Skin of body (tissue), 3 donors: ENCODE measurements at places on chromosomes 1 and 21. TPM values are rescaled to one million over a fixed set of nuclear protein-coding genes. Genes with fewer than 3 reads are reported as not detected.

Gene IGSF9
- total RNA-seq: 8.4 TPM

DNA sequence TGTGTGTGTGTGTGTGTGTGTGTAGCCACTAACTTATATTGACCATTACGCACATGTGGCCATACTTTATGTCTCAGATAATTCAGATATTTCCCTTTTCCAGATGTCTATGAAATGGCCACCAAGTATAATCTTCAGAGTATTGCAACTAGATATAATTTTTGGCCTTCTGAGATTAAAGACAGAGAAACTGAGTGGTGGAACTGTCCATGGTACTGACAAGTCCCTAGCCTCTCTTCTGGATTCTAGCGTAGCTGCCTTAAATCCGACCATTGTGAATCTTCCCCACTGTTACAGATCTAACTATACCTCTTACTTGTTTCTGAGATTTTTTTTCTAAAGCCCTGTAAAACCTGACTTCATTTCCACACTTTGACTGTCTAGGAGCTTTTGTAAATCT, 100.0 kb upstream of the SERTAD4 start:
- peak; percentile 7 for DNase-seq

DNA sequence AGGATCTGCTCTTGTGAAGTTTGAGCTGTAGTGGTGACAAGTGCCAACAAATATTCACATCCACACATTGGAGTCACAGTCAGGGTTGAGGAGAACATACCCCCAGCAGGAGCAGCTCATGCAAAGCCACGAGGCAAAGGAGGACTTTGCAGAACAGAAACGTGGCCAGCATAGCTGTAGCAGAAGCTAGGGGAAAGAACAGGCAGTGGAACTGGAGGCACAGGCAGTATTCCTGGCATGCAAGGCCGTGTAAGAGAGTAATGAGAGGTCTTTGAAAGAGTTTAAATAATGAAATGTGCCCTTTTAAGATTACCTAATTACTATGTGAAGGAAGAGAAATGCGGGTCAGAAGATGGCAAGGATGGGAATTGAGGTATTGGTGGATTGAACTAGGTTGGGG, 40.9 kb upstream of the IKBKE start:
- no peak for DNase-seq

Gene VSIG8
- total RNA-seq: 8.2 TPM

DNA sequence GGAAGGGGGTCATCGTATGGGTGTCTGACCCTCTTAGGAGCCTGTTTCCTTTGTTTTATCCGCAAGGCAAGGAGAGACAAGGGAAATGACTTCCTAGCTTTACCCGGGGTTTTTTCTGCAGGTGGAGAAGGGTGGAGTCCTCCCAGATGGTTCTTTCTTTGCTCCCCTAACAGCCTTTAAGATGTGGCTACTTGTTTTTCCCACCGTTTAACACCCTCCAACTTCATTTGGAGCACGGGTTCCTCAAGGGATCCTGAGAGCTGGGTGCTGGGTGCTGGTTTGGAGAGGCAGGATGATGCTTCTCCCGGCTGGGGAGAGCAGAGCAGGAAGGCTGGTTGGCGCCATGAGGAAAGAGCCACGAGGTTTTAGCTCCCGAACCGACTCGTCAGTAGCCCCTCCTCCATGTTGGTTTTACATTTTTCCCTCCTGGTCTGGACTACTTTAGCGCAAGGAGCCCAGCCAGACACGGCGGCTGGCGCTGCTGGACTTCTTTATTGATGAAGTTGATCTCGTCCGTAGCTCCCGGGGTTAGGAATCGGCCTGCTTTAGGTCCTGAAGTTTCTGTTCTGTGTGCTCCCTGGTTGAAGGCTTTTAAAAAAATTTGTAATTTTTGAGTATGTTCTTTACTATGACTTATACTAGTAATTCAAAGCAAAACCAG, 1.4 kb downstream of the UCK2 start:
- DNase-seq: peak; percentile 32

Gene RIPK4
- total RNA-seq: 12.5 TPM

DNA sequence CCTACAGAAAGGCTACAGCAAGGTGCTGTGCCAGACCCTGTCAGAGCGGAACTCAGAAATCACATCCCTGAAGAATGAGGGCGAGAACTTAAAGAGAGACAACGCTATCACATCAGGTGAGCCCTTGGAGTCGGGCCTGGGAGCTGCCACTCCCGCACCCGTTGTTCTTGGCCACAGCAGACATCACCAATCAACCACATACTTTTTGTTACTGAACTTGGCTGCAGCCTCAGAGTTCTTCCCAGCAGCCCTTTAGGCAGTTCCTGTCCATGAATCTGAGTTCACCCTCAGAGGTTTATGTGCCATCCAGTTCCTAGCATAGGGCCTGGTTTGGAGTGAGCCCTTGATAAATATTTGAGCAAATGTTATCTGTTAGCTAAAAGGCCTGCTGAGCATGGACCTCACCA, 61.6 kb downstream of the FHAD1 start:
- DNase-seq: no peak

- no peak for DNase-seq
Observed at GRCh38 chr1:2258996-2259395, 30.9 kb downstream of the SKI start.

Gene MARK1
- 7.6 TPM for total RNA-seq

DNA sequence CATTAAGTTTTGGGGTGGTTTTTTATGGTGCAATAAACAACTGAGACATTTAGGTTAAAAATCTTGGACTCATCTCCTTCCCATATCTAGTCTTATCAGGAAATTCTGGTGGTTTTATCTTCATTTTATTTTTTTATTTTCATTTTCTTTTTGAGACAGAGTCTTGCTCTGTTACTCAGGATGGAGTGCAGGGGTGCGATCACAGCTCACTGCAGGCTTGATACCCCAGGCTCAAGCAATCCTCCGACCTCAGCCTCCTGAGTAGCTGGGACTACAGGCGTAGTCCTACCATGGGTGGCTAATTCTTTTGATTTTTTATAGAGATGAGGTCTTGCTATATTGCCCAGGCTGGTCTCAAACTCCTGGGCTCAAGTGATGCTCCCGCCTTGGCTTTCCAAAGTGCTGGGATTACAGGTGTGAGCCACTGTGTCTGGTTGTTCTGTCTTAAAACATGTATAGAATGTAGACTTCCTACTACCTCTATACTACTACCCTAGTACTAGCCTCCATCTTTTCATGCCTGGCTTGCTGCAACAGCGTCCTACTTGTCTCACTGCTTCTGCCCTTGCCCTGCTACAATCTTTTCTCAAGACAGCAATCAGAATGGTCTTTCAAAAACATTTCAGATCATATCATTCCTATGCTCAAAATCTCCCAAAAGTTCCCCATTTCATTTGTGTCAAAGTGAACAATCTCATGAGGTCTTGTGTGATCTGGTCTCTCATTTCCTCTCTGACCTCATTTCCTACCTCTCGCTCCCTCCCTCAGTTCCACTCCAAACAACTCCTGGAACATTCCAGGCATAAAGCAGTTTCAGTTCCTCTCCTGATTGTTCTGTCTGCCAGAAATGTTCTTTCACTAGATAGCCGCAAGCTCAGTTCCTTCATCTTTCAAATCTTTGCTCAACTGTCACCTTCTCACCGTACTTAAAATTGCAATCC, 5.9 kb upstream of the FCGR2A start:
- no peak for DNase-seq

Gene DPM3
- total RNA-seq: 10.0 TPM

DNA sequence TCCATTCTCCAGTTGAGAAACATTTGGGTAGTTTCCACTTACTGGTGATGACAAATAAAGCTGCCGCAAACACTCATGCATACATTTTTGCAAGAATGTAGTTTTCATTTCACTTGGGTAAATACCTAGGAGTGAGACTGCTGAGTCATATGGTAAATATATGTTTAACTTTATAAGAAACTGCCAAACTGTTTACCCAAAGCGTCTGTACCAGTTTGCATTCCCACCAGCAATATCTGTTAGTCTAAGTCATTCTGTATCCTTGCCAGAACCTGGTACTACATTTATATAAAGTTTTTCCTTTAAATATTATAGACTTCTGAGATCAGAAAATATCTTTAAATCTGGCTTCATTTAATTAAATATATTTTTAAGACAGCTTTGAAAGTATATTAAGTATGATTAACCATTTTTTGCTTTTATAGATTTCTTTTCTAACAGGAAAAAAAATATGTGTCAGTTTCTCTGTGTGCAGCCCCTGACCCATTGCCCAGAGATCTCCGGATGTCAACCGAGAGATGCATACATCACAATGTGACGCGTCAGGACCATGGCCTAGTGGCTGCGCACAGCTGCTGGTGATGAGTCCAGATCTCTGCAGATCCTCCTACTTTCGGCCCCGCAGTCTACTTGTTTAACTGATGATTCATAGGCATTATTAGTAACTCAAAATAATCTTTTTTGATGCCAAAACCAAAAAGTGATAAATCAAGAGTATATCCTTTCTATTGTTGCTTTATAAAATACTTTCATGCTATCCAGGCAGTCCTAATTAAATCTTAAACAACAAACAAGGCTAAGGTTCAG, 227.1 kb upstream of the MAP1LC3C start:
- DNase-seq: no peak
